Activated CD8-positive, alpha-beta memory T cell treated with anti-CD3 and anti-CD28 coated beads for 48 hours (primary cell): ENCODE measurements at places on chromosomes 16 and 17.

DNA sequence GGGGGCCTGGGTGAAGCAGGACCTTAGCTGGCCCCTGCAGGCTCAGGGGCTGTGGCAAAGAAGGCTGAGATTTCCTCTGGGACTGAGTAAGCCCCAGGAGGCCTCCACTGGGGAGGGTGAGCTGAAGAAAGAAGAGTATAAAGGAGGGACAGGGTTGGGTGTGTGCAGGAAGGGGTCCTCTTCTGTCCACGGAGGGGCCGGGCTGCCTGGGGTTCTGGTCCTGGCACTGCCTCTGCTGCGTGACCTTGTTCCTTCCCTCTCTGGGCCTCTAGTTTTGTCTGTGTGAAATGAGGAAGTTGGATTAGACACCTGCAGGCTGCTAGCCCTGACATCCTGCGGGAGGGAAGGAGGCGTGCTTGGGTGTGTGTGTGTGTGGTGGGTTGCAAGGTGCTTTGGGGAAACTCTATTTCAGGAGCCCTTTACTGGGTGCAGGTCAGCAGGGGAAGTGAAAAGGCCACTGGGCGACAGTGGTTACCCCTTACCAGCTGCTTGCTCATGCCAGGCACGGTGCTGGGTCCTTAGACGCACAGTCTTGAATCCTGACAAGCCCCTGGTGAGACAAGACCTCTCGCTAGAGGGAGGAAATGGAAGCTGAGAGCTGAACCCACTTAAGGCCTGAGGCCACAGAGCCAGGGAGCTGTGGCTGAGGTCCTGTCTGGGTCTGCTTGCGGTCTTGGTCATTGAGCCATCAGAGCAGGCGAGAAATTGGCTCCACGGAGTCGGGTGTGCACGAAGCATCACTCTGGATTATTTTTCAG, 60.7 kb downstream of the OR1D5 start:
- DNase-seq = no peak

DNA sequence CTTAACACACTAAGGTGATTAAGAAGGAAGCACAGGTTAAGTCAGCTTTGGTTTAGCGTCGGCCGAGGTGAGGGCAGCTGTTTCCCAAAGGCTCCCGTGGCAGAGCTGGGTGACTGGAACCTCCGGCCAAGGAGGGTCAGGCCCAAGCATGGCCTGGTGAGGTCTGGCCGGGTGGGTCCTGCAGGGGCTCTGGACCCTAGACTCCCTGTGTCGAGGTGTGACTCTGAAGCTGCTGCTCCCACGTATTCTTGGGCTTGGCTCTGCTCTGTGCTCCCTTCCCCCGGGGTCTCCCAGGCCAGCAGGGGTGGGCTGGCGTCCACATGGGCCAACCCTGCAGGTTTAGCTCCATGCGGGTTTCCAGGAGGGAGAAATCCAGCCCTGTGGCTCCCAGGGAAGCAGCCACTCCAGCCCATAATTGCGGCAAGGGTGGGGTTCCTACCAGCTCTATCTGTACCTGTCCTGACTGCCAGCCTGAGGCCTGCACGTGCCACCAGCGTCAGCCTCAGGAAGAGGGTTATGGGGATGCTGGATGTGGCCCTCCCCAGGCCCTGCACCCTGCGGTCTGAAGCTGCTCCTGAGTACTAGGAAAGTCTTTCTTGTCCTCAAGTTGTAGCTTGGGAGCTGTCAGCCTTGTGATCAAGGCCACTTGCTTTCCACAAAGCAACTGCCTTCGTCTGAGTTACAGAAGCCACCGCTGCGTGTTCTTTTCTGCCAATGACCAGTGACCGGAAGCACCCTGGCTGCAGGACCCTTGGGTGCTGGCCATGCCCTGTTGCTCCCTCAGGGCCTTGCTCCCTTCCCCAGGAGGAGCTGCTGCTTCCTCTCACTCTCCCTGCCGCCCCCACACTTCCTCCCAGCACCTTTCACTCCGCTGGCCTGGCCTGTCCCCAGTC, 4.8 kb downstream of the CDK5R1 start:
- no peak for DNase-seq

GRCh38 chr17:41511116-41511515, 5.7 kb upstream of the KRT13 start:
- no peak for DNase-seq

DNA sequence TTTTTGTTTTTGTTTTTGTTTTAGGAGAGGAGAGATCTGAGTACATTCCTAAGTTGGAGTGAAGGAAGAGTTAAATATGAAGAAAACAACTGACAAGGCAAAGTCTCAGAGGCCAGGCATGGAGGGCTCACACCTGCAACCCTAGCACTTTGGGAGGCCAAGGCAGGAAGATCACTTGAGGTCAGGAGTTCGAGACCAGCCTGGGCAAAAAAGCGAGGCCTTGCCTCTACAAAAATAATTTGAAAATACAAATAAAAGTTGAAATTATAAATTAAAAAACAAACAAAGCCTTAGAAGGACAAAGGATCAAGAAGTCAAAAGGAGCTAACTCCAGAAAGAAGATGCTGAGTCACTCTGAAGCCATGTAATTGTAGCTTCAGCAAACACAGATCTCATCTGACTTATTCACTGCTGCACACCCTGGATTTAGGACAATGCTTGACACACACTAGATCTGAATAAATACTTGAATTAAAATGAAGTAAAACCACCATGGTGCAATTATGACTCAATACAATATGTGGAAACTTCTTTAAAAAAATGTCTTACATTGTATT, 9.1 kb downstream of the CEP20 start:
- DNase-seq = no peak

DNA sequence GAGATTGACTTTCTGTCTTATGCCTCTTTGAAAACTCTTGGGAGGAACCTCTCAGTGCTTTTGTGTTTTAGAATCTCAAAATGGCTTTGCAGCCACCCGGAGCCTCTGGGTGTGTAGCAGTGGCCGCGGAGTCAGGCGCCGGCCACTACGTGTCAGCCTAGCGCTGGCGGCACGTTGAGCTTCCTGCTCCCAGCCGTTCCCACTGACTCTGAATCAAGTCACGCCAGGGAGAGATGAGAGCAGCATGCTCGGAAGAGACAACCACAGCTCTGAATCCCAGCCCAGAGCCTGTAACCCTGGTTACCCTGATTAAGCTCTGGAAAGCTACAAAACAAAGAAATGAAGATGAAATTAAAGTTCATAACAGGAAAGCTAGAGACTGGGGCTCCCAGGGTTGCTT, 97.4 kb upstream of the CACNG5 start:
- no peak for DNase-seq

GRCh38 chr16:4614571-4615383, at the start of gene UBALD1:
TSS of gene UBALD1 (minus strand) at chr16:4614888. CDS start at chr16:4614797, 91 bp downstream.
- peak; percentile 60 for DNase-seq

GRCh38 chr16:57446531-57447185, 527 bp downstream of the CIAPIN1 start:
- DNase-seq = peak; percentile 13

GRCh38 chr16:2712546-2712945, 7.5 kb downstream of the PRSS27 start:
- DNase-seq = no peak

GRCh38 chr16:85773044-85773443, 22.1 kb upstream of the C16orf74 start:
- DNase-seq = no peak

GRCh38 chr17:48799069-48799723, 17.8 kb downstream of the TTLL6 start:
- no peak for DNase-seq

GRCh38 chr16:12532871-12533610, 270.6 kb downstream of the CPPED1 start:
- DNase-seq = no peak

- no peak for DNase-seq
Observed at GRCh38 chr16:1180549-1181403, 27.9 kb downstream of the CACNA1H start.

DNA sequence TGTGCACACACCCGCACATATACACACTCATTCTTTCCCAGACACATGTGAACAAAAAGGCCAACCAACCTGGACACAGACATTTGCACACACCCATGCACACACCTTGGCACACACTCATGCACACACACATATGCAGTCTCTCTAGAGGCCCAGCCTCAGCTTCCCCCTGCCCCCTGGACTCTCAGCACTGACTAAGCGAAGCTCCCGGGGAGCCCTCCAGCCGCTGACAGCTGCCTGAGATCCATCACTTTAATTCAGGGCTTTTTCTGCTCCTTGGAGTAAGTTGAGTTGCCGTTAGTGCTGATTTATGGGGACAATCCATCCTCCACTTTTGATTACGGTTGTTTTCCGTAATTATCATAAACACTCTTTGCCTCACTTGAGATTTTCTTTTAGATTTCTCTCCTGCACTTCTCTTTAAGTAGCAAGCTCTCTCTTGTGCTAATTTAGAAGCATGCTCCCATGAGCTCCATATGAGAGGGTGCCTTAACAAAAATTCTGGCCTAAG, 158.6 kb upstream of the CDC42EP4 start:
- no peak for DNase-seq

DNA sequence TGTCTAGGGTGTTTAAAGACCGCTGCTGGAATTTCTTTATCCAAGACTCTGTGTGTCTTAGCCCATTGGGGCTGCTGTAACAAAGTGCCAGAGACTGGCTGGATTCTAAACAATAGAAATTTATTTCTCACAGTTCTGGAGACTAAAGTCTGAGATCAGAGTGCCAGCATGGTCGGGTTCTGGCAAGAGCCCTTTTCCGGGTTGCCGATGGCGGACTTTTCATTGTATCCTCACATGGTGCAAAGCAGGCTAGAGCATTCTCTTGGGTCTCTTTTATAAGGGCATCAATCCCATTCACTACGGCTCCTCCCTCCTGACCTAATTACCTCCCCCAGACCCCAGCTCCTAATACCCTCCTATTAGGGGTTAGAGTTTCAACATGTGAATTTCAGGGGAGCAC, 9.5 kb downstream of the NLRC5 start:
- DNase-seq = no peak

DNA sequence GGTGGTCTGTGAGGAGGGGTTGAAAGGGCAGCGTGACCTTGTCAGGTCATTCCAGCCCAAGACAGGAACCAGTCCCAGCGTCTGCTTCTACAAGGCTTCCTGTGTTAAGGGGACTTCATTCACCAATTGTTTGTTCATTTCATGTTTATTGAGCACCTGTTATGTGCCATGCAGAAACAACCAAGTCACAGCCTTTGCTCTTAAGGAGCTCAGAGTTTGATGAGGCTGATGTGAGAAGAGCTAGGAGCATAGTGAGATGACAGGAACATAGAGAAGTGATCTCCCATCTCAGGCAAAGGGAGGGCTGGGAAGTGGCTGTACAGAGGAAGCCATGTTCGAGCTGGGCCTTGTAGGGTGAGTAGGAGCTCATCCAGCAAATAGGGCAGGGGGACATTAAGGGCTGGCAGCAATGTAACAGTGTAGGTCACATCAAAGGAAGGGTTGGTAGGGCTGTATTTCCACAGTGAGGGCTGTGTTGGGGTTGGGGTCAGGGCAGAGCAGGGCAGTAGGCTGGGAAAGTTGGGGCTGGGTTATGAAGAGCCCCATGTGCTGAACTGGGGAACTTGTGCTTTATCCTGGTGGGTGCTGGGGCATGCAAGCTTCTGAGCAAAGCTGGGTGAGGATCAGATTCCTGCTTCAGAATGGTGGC, 79.8 kb downstream of the ARHGAP23 start:
- no peak for DNase-seq

DNA sequence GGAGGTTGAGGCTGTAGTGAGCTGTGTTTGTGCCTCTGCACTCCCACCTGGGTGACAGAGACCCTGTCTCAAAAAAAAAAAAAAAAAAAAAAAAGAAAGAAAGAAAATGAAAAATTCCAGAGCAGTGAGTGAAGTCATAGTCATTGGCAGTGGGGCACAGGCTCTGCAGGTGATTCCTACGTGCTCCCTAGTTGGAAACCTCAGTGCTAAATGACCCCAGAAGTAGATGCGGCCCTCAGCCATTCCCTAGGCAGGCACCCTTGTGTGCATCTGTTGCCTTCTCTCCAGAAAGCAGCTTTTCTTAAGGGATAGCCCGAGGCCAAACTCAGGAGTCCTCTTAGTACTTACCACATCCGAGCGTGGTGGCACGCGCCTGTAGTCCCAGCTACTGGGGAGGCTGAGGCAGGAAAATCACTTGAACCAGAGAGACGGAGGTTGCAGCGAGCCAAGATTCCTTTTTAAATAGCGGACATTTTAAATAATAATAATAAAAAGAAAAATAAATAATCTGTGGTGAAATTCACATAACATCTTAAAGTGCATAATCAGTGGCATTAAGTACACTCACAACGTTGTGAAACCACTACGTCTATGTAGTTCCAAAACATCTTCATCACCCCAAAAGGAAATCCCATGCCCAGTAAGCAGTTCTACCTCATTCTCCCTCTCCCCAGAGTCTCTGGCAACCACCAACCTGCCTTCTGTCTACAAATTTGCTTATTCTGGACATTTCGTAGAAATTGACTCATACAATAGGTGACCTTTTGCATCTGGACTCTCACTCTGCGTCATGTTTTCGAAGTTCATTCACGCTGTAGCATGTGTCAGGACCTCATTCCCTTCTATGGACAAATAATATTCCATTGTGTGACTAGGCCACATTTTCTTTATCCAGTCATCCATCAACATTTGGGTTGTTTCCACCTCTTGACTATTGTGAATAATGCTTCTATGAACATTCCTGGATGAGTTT, 12.5 kb upstream of the SPHK1 start:
- DNase-seq = no peak

DNA sequence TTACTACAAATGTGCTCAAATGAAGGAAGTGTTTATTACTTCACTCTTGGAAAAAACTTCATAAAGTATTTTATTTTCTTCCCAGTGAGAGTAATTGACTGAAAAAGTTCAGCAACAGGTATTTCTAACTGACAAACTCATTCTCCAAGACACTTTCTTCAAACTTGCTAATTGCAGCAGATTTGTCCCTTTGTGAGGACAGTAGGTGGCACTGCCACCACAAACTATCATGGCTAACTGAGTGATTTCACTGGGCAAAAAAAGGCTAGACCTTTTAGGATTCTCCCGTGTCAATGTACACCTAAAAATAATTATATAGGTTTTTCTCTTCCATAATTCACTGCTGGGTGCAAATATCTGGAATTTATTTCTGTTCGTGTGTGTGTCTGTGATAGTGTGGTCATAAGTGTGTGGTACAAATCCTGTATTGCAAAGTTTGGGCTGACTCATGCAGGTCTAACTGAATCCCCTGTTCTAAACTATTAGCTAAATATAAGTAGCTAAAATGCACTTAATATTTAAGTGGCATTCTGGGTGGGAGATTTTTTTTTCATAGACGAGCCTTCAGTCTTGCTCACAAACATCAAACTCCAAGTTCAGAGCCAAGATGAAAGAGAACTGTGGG, 3.9 kb downstream of the HS3ST3A1 start:
- no peak for DNase-seq
